T follicular helper cell (primary cell): ENCODE measurements at places on chromosomes 4 and X.

GRCh38 chr4:158933236-158933635 lies 164.4 kb downstream of the FNIP2 start:
- DNase-seq: no peak

GRCh38 chrX:112147206-112147605 lies 64.6 kb upstream of the TRPC5 start:
- no peak for DNase-seq

GRCh38 chrX:53288189-53288588 lies 6.8 kb upstream of the IQSEC2 start:
- DNase-seq: no peak

- DNase-seq: no peak
These were observed 120.6 kb upstream of the JADE1 start for GRCh38 chr4:128688846-128689437.

DNA sequence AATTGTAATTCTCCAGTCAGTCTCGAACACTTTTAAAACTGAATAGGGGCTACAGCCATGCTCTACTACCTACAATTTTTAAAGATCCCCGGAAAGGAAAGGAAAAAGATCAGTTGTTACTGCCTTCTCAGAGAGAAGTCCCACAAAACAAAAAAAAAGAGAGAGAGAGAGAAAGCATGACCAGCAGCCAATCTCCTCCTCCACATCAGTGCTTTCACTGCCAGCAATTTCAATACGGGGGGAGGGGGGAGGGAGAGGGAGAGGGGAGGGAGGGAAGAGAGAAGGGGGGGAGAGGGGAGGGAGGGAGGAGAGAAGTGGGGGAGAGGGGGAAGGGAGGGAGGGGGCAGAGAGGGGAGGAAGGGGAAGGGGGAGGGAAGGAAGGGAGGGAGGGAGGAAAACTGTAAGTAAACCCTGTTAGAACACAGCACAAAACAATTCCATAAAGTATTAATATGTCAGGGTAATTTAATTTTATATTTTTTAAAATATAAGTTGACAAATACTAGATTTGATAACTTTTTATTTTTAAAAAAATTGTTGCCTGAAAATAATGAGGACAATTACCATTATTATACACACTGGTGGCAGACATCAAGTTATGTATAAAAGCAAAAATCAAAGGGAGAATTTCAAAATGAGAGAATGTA lies 108.0 kb downstream of the LRBA start:
- no peak for DNase-seq

- DNase-seq: no peak
These were observed 69.9 kb downstream of the PAK3 start for GRCh38 chrX:111165902-111166301.

DNA sequence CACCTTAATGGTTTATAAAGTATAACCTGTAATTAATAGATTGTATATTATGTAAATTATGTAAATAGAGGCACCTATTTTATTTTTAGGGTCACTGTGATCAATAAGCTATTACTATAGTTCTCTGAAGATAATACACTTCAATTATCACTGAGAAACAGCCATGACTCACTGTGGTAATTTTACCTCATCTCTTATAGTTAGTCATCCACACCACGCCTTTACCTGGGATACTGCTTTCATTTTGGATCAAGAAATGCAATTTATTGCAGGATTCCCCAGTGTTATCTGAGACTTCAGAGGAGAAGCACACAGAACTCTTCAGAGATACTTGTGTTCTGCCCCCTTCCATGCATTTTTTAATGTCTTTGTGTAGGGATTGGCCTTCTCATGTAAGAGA lies 348.1 kb upstream of the ATOH1 start:
- no peak for DNase-seq

GRCh38 chrX:63658920-63659319 lies 126.1 kb downstream of the ARHGEF9 start:
- DNase-seq: no peak

DNA sequence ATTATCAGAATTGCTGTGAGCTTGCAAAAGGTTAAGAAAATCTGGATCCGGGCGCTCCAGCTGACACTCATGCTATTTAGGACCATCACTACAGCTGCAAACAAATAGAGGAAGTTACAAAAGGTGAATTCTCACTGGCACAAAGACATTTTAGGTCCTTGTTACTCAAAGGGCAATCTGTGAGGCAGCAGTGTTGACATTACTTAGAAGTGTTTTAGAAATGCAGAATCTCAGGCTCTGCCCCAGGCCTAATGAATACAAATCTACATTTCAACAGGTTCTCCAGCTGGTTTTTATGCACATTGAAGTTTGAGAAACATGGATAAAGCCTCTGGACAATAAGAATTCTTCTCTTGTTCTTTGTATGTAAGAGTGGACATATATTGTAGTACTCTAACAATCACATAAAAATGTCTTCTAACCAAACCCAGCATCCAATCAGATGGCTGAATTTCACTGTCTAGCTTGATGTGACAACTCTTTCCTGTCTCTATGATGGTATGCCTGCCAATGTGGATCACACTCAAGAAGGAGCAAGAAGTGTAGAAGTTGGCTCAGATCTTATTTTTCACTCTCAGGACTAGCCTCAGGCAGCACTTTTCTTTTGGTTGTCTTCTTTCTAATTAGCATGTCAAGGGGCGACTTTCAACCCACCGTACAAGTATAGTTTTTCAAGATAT lies 18.8 kb downstream of the SLC7A11 start:
- DNase-seq: no peak

GRCh38 chrX:45935408-45935807 lies 609.8 kb downstream of the ZNF674 start:
- no peak for DNase-seq

DNA sequence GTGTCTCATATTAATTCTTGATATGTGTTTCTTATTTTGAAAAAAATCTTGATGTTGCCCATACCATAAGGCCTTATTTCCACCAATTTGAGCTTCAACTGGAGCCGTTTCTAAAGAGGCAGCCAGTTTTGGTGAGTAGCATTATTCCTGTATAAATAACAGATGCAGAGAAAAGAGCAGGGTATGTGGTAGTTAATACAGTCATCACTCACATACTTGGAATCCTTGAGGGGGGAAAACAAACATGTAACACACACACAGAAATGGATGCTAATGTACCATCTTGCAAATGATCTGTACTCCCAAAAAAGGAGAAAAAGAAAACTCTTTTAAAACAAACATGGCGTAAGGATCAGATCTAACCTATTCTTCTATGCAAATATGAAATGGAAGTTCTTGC lies 389.7 kb downstream of the GPM6A start:
- no peak for DNase-seq

DNA sequence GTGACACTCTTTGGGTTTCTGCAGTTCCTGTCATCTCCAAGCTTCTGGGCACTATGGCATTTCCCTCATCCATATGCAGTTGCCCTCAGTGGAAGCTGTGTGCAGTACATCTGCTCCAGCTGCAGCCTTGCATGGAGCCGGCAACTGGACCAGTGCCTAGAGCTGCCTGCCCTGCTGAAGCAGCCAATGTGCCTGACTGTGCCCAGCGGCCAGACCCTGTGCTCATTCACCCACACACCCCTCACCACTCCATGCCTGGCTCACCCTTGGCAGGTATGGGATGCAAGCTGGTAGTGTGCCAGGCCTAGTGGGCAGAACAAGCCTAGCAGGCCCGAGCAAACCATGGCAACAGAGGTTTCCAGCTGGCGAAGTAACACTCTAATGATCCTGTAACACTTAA lies 370.8 kb downstream of the FSTL5 start:
- DNase-seq: no peak

- DNase-seq: no peak
These were observed 34.3 kb upstream of the CPEB2 start for GRCh38 chr4:14967982-14968381.

DNA sequence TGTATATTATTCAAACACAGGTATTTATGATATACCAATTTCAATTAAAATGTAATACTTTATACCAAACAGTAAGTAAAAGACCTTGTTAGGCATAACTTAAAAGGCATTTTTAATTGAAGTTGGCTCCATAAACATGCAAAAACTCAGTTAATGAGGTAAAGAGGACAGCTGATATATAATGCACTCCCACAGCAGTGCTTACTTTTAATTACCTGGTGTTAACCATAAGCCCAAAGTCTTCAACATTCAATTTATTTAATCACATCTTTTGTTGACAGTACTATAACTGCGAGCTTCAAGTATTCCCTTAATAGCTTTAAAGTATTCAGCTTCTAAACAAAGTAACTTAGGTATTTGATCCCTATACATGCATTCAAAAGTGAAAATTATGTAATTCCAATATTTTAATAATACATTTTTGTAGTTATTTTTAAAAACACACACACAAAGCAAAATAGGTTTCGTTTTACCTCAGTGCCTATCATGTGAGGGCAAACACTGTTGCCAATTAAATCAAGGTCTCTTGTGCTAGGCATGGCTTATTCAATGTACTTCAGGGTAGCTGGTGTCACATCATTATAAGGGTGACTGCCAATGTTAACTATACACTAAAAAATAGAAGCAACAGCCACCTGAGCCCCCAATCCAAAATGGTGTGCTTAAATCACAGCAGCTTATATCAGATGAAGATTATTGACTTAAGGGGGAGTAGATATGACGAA lies 197.1 kb downstream of the LRBA start:
- no peak for DNase-seq

GRCh38 chr4:5874811-5875449 lies 18.0 kb downstream of the CRMP1 start:
- DNase-seq: no peak

DNA sequence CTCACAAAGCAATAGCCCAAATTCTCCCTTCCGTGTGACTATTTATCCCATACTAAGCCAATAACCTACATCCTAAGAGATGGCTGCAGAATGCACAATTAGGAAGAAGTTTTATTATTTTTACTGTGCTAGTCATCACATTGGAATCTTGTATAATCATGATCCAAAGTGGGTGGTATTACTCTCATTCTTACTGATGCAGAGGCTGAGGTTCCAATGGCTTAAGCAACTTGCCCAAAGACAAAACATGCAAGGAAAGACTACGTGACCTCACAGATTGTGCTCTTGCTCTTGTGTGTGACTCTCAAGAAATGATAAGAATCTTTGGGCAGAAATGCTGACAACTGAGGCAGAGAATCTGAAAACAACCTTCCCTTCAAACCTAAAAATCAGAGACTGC lies 212.2 kb downstream of the LDB2 start:
- no peak for DNase-seq

GRCh38 chr4:29046781-29047180 lies 1673.4 kb upstream of the PCDH7 start:
- DNase-seq: no peak

- DNase-seq: no peak
These were observed 49.5 kb downstream of the GPR50 start for GRCh38 chrX:151225843-151226242.

DNA sequence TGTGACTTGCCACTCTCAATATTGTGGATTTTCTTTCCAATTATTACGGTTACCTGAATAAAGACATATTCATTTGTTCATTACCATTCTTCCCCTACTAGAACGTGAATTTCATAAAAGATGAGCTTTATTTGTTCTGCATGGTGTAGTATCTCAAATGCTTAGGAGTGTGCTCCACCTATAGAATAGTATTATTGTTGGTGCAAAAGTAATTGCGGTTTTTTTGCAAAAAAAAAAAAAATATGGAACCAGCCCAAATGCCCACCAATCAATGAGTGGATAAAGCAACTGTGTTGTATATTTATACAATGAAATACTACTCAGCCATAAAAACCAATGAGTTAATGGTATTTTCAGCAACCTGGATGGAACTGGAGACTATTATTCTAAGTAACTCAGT lies 525.5 kb upstream of the PRKX start:
- no peak for DNase-seq

DNA sequence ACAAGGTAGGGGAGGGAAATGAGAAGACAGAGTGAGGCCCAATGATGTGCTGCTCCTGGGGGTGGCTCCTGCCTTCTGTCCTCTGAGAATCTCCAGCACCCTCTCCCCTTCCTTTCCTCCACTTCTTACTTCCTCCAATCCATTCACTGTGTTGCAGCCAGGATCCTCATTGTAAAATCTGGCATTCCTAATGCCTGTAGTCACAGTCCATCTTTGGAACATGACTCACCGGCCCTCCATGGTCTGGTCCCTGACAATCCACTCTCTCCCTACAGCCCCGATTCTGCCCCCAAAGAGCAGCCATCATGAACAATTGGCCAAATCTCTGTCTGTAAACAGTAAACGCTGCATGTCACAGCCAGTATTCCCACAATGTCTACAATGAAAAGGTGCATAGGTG lies 72.9 kb downstream of the CLNK start:
- no peak for DNase-seq

- DNase-seq: no peak
These were observed 289.3 kb upstream of the MAGEB2 start for GRCh38 chrX:29926056-29926455.

- DNase-seq: no peak
These were observed 24.2 kb downstream of the CNKSR2 start for GRCh38 chrX:21398426-21398825.

DNA sequence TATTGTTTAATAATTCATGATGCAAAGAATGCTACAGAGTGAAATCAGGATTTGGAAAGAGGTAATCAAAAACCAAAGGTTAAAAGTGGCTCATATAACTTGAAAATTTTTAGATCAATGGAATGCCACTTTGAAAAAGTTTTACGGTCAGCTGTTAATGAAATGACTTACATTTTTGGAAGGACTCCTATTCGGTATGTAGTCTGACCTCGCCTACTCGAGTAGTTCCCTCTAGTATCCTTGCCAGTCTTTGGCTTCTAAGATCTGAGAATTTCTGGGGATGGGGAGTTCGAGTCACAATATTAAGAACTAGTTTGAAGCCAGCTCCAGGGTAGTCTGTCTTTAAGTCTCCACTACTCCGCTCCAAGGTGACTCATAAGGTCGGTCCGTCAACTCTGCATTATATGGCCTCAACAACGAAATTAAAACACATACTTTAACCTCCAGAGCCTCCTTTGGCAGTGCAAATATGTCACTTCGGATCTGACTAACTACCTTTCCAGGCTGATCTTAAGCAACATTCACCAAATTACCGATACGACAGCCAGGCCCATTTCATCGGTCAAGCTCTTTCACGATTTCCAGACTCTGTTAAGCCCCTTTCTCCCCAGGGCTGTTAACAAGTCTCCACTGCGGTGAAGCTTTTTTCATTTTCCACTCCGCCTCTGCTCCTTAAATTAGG lies 733 bp upstream of the NAA15 start:
- DNase-seq: no peak

GRCh38 chr4:149605601-149606378 lies 209.9 kb downstream of the IQCM start:
- DNase-seq: no peak

DNA sequence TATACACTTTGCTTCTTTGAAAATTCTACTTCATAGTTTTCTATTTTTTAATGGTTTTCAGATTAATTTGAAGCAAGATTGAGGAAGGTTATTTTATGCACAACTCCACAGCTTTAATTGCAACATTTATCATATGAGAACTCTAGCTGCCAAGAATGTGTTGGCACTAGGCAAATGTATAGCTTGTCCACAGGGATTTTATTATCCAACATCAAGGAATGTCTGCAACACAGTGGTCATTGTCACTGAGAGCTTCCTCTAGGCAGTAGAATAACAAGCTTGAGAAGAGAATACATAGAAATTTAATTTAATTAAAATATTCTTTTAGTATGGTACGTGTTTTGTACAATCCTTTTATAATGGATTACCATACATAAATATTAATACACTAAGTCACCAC lies 1600.8 kb downstream of the ARAP2 start:
- no peak for DNase-seq
